Activated CD4-positive, alpha-beta T cell treated with anti-CD3 and anti-CD28 coated beads, Interleukin-2, amount 10 ng/mL, durations not matched to agents 7 days and 5 days (primary cell): ENCODE measurements at places on chromosomes 11 and 22. TPM values are rescaled to one million over a fixed set of nuclear protein-coding genes. Genes with fewer than 3 reads are reported as not detected.

- no peaks in the 10 kb centered on the region for H3K4me1 ChIP-seq
- no peak overlapping the region for H3K4me3 ChIP-seq
- no peak for DNase-seq
- H3K27me3 ChIP-seq: no peaks in the 10 kb centered on the region
- no peak overlapping the region for H3K27ac ChIP-seq
These were observed 161.5 kb upstream of the ISX start for GRCh38 chr22:34904486-34904885.

GRCh38 chr22:44926124-44926475 is 83.7 kb downstream of the PHF21B start:
- no peaks in the 10 kb centered on the region for H3K4me1 ChIP-seq
- H3K36me3 ChIP-seq: no peaks in the 10 kb centered on the region
- peaks cover 5% of the 10 kb centered on the region for H3K27me3 ChIP-seq
- no peak overlapping the region for H3K4me3 ChIP-seq
- H3K27ac ChIP-seq: no peak overlapping the region

DNA sequence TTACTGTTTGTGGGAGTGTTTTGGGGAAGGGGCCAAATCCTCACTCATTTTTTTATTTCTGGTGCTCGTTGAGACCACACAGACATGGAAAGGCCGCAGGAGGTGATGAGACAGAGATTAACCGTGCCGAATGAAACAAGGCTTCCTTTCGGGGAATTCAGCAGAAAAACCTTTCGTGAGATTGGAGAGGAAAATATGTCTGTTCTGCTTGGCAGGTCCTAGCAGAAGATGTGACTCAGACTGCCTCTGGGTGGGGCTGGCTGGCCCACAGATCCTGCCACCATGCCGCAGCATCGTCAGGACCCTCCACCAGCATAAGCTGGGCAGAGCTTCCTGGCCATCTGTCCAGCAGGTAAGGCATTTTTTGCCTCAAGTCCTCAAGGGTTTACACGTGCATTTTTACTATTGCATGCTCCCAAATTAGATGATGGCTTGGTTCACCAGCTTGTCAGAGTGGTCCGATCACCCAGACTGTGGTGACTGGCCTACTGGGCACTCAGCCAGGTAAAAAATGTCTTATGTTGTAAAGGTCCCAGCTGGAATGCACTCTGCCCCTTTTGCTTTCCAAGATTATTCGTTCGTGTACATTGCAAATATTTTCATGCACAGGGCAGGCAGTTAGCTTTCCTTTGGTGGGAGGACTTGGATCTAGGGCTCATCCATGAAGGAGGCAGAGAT is 1.5 kb downstream of the DDB2 start:
- H3K4me3 ChIP-seq: peak overlapping the region; percentile 100
- peaks cover 38% of the 10 kb centered on the region for H3K4me1 ChIP-seq
- H3K27me3 ChIP-seq: no peaks in the 10 kb centered on the region
- peaks cover 34% of the 10 kb centered on the region for H3K36me3 ChIP-seq

DNA sequence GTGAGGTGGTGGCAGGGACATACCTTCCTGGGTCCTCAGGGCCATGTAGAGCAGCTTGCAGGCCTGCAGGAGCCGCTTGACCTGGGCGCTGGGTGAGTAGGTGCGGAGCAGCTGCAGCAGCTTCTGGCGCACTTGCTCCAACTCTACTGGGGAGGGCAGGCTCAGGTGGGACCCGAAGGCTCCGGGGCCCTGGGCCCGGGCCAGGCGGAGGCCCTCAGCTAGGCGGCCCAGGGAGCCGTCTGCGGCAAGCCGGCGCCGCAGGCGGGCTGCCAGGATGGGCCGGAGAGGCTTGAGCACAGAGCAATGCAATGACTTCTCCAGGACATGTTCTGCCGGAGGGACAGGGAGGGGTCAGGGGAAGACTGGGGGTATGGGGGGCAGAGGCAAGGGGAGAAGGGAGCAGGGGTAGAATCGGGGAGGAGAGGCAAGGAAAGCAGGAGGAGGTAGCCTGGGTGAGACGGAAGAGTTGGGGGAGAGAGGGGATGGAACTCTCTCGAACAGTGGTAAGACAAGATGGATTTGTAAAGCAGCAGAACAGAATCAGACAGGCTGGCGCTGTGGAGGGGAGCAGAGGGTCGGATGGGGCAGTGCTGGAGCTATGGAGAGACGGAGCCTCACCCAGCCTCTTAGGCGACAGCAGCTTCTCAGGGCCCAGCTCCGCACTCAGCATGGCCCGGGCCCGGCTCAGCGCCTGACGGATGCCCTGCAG is 2.2 kb downstream of the RIN1 start:
- H3K4me3 ChIP-seq: no peak overlapping the region
- H3K36me3 ChIP-seq: peaks cover 10% of the 10 kb centered on the region
- no peaks in the 10 kb centered on the region for H3K27me3 ChIP-seq

DNA sequence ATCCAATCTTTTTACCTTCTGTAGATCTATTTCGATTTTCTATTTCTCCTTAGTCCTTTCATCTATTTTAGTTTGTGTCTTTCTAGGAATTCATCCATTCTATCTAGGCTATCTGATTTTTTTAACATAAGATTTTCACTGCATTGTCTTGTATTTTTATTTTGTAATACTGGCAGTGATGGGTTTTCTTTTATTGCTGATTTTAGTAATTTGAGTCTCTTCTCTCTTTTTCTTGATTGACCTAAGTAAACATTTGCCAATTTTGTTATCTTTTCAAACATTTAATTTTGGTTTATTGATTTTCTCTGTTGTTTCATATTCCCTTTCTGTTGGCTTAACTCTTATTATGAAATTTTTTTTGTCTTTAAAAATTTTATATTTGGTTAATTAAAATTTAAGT is 107.4 kb upstream of the SERPIND1 start:
- H3K27me3 ChIP-seq: peaks cover 15% of the 10 kb centered on the region
- no peak overlapping the region for H3K4me3 ChIP-seq
- DNase-seq: no peak
- H3K36me3 ChIP-seq: no peaks in the 10 kb centered on the region
- H3K27ac ChIP-seq: no peak overlapping the region

DNA sequence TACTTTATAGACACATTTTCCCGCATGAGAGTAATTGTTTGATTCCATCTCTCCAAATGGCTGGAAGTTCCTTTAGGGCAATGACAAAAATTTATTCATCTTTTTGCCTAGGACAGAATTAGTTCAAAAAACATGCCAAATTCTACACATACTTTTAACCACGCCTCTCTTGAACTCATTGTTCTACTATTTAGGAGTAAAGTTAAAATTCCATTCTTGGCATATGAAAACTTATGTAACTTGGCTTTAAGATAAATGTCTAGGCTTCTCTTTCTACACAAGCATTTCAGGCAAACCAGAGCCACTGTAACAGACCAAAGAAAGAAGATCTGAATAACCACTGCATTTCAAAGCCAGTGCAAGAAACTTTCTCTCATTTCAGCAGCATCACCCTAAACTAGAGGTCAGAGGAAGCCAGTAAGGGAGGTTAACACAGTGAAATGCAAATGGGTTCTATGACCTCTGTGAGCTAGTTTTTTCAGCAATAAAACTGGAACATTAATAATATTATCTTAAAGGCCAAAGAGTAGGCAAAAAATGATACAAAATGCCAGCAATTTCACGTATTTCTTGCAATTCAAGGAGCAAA is 73.0 kb downstream of the RSF1 start:
- H3K27ac ChIP-seq: no peak overlapping the region
- no peak for DNase-seq
- no peak overlapping the region for H3K4me3 ChIP-seq
- no peaks in the 10 kb centered on the region for H3K27me3 ChIP-seq
- H3K36me3 ChIP-seq: peaks cover 12% of the 10 kb centered on the region

- H3K27me3 ChIP-seq: no peaks in the 10 kb centered on the region
- DNase-seq: no peak
- H3K27ac ChIP-seq: peak overlapping the region; percentile 94
- peaks cover 52% of the 10 kb centered on the region for H3K4me1 ChIP-seq
- H3K36me3 ChIP-seq: peaks cover 70% of the 10 kb centered on the region
- peak overlapping the region; percentile 99 for H3K4me3 ChIP-seq
These were observed 1.7 kb upstream of the OSM start for GRCh38 chr22:30268331-30268730.

GRCh38 chr22:26662160-26662559 is 4.8 kb downstream of the MIAT start:
- DNase-seq: no peak
- no peak overlapping the region for H3K27ac ChIP-seq
- H3K27me3 ChIP-seq: peaks cover 5% of the 10 kb centered on the region
- peaks cover 49% of the 10 kb centered on the region for H3K4me1 ChIP-seq

GRCh38 chr11:75350743-75351540 is 519 bp downstream of the ARRB1 start:
- DNase-seq: peak; percentile 35
- no peaks in the 10 kb centered on the region for H3K36me3 ChIP-seq
- H3K4me1 ChIP-seq: peaks cover 62% of the 10 kb centered on the region
- H3K4me3 ChIP-seq: peak overlapping the region; percentile 68

GRCh38 chr11:3339340-3339624 is 39.7 kb downstream of the ZNF195 start:
- peaks cover 41% of the 10 kb centered on the region for H3K27me3 ChIP-seq
- no peaks in the 10 kb centered on the region for H3K4me1 ChIP-seq
- DNase-seq: no peak
- no peak overlapping the region for H3K4me3 ChIP-seq
- no peaks in the 10 kb centered on the region for H3K36me3 ChIP-seq
- H3K27ac ChIP-seq: no peak overlapping the region

GRCh38 chr11:103055221-103055890 is 36.6 kb downstream of the DCUN1D5 start:
- H3K4me1 ChIP-seq: no peaks in the 10 kb centered on the region
- H3K4me3 ChIP-seq: no peak overlapping the region
- H3K27me3 ChIP-seq: no peaks in the 10 kb centered on the region
- DNase-seq: peak; percentile 26

DNA sequence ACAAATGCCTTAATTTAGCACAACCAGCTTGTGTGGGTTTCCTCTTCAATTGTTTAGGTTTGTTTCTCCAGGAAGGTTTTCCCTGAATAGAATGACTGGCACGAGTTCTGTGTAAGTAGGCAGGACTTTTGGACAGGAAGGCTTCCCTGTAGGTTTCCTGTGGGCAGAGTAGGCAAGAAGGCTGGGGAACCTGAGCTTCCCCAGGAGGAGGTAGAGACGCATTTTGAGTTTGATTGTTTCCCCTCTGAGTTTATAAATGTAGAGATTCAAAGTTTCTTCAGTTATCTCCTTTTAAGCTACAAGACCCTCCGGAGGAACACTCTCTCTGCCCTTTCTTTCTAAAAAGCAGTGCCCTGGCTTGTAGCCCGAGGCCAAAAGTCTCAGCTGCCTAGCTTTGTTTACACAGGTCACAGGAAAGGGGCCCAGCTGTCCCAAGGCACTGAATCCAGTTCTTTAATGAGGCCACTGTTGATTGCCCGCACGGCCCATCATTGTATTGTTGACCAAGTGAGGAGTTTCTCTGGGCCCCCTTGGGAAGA is 66.6 kb upstream of the RDX start:
- H3K4me3 ChIP-seq: no peak overlapping the region
- no peaks in the 10 kb centered on the region for H3K27me3 ChIP-seq
- H3K4me1 ChIP-seq: peaks cover 10% of the 10 kb centered on the region

GRCh38 chr11:66101066-66101464 is 31.0 kb downstream of the PACS1 start:
- peak overlapping the region; percentile 95 for H3K27ac ChIP-seq
- peaks cover 25% of the 10 kb centered on the region for H3K36me3 ChIP-seq
- no peak for DNase-seq
- H3K4me3 ChIP-seq: peak overlapping the region; percentile 75
- H3K4me1 ChIP-seq: peaks cover 52% of the 10 kb centered on the region

- H3K27ac ChIP-seq: no peak overlapping the region
- no peak overlapping the region for H3K4me3 ChIP-seq
- no peak for DNase-seq
- H3K36me3 ChIP-seq: peaks cover 5% of the 10 kb centered on the region
- H3K4me1 ChIP-seq: peaks cover 6% of the 10 kb centered on the region
These were observed 8.6 kb upstream of the POLDIP3 start for GRCh38 chr22:42623301-42623751.

- H3K4me3 ChIP-seq: no peak overlapping the region
- no peak overlapping the region for H3K27ac ChIP-seq
- no peak for DNase-seq
- H3K36me3 ChIP-seq: no peaks in the 10 kb centered on the region
These were observed 49.2 kb downstream of the STK33 start for GRCh38 chr11:8544807-8545206.

- no peak overlapping the region for H3K27ac ChIP-seq
- H3K27me3 ChIP-seq: peaks cover 17% of the 10 kb centered on the region
- DNase-seq: no peak
These were observed 2.7 kb downstream of the FREY1 start for GRCh38 chr11:45904309-45904915.

DNA sequence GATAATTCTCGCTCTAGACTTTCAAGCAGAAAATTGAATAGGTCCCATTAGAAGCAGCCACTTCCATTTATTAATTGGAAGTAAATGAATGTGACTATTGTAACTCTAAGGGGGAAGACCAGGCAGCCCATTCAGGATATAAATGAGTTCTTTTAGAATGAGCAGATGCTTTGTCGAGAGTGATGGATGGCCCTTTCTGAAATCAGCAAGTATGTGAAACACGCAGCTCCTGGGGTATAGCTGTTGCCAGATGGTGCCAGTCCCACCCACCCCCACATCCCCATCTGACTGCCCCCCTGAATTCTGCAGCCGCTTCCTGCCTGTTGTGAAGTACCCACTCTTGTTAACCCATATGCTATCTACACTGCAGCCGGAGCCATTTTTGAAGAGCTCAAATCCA is 3.7 kb downstream of the SLC15A3 start:
- H3K27ac ChIP-seq: no peak overlapping the region
- no peaks in the 10 kb centered on the region for H3K36me3 ChIP-seq

DNA sequence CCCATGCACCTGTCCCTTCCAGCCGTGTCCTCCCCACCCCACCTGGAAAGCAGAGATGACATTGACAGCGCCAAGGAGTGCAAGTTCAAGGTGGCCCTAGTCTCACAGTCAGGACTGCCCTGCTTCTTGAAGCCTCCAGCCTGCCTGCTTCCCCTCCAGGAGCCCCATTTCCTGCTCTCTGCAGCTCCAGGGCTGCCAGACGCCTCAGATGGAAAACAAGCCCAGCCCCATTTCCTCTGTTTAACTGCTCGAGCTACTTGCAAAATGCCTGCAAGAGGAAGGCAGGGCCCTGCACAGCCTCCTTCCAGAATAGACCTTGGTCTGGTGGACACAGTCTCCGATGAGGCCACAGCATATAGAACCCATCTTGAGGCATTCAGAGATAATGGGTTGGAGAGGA is 5.0 kb upstream of the DGKZ start:
- H3K27me3 ChIP-seq: peaks cover 2% of the 10 kb centered on the region
- peak overlapping the region; percentile 47 for H3K27ac ChIP-seq
- no peaks in the 10 kb centered on the region for H3K36me3 ChIP-seq
- no peak overlapping the region for H3K4me3 ChIP-seq

GRCh38 chr11:46895821-46896220 is 22.5 kb downstream of the LRP4 start:
- no peak overlapping the region for H3K4me3 ChIP-seq
- no peaks in the 10 kb centered on the region for H3K4me1 ChIP-seq
- H3K36me3 ChIP-seq: no peaks in the 10 kb centered on the region
- H3K27ac ChIP-seq: no peak overlapping the region

The TIMP3 gene
- total RNA-seq: not detected

The CCDC116 gene
- total RNA-seq: 0.42 TPM

The NXPE2 gene
- not detected for total RNA-seq

The RAB36 gene
- 0.31 TPM for total RNA-seq

The PATE2 gene
- not detected for total RNA-seq

The KCTD14 gene
- total RNA-seq: 0.19 TPM

The NTM gene
- not detected for total RNA-seq

The UPK3A gene
- total RNA-seq: not detected

The RASSF10 gene
- not detected for total RNA-seq

The CBLIF gene
- not detected for total RNA-seq

The PRSS23 gene
- total RNA-seq: 0.35 TPM

The PRG2 gene
- total RNA-seq: 0.40 TPM

The OR4X2 gene
- not detected for total RNA-seq

The OR10A2 gene
- not detected for total RNA-seq

The OR8G1 gene
- total RNA-seq: not detected
